Urinary bladder (tissue), 4 donors: ENCODE measurements at places on chromosomes 5 and 9. TPM values are rescaled to one million over a fixed set of nuclear protein-coding genes. Genes with fewer than 3 reads are reported as not detected.

Gene FGF10
- 21.2 TPM for total RNA-seq

Gene CSF2
- total RNA-seq: not detected

Gene RALGPS1
- total RNA-seq: 21.8 TPM

Gene NDST1
- 27.1 TPM for total RNA-seq

Gene DIPK1B
- total RNA-seq: 10.8 TPM

Gene SMIM27
- total RNA-seq: 1.3 TPM

DNA sequence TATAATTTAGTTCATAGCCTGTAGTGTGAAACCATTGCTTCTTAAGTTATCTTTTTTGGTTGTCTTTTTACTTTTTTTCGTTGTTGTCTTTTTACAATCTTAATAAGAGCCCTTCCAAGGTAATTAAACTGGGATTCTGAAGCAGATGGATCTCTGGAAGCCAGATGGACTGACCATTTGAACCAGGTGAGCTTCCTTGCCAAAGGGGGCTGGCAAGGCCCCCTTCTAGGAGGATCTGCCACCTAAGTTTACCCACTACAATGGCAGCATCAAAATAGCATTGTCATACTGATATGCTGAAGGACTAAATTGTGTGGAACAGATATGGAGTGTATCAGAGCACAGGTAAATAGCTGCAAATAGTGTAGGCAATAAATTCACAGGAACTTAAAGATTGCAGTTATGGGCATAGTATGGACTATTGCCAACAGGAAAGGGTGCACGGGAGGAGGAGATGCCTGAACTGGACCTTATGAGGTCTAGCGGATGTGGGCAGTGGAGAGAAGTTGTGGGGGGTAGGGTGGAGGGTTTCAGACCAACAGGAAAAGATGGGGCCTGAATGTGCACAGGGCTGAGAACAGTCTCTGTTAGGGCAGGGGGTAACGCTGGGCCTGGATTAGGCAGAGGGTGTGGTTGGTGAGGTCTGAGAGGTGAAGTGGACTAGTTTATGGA lies 61.5 kb upstream of the CTXN3 start:
- DNase-seq: no peak

DNA sequence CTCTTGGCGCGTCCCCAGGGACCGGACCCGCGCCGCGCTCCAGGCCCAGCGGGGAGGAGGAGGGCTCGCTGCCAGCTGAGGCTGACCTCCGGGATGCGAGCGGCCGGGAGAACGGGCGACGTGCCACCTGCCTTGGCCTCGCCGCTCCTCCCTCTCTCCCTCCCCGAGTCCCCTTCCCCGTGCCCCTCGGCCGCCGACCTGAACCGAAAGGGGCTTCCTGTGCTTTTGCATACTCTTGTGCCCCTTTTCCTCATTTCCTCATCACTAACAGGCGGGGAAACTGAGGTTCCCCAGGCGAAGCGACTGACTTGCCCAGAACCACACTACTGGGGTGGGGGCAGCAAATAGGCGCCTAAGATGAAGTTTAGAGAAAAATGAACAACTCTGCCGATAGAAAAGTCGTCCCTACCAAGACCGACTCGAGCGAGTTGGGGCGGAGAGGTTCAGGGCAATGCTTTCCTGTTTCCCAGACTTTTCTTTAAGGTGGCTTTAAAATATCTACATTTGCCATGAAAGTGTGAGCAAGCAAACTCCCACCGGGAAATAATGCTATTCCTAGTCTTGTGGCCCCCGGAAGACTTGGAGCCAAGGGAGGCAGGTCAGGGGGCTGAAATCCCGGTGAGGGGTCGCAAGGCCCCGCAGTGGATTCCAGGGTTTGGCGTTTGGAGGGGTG lies 580 bp upstream of the DUSP1 start:
- DNase-seq: no peak

GRCh38 chr9:88604836-88605511 lies 70.0 kb downstream of the NXNL2 start:
- no peak for DNase-seq

DNA sequence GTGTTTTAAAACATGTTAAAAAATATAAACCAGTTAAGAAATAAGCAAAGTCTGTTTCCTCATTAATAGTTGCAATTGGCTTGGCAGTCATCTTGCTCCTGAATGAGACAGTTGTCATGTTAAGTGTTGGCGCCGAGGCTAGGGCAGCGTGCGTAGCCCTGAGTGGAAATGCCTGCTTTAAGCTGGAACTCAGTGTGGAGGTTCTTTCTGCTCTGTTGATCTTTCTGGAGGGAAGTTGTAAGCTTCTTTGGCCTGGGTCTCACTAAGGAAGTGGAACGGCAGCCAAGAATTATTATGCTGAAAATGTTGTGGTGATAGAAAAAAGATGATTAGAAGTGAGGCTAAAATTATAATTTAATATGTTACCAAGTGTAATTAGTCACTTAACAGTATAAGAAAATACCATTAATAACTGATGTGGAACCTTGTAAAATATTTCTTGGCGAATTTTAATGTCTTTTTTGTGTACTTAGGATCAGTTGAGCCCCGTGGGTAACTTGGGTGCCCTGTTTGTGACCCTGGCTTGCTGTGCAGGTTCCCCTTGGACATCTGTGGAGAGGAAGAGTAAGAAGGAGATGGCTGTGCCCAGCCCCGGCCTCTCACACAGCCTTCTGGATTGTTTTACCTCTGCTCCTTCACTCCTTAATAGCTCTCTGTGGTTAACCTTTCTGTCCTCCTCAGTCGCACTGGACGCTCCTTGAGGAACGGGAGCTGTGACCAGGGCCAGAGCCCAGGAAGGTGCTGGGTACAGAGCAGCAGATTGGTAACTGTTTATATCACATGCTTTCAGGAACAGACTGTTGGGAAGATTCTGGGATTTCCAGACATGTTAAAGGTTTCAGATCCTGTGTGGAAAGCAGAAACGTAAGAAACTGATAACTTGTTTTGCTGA lies 31.0 kb downstream of the PCBD2 start:
- no peak for DNase-seq

- DNase-seq: no peak
These were observed 222.5 kb upstream of the IL12B start for GRCh38 chr5:159552751-159553150.
